ENCODE measurements at places on chromosomes 6 and 20.
A peak's percentile ranks its signal among the peaks of the same experiment; 100 is the strongest.

- DNase-seq, result no peak
These were observed 339.0 kb downstream of the NRN1 start for GRCh38 chr6:5667737-5668136.

- no peak for DNase-seq
These were observed 62.4 kb downstream of the NCOA7 start for GRCh38 chr6:125853168-125853567.

DNA sequence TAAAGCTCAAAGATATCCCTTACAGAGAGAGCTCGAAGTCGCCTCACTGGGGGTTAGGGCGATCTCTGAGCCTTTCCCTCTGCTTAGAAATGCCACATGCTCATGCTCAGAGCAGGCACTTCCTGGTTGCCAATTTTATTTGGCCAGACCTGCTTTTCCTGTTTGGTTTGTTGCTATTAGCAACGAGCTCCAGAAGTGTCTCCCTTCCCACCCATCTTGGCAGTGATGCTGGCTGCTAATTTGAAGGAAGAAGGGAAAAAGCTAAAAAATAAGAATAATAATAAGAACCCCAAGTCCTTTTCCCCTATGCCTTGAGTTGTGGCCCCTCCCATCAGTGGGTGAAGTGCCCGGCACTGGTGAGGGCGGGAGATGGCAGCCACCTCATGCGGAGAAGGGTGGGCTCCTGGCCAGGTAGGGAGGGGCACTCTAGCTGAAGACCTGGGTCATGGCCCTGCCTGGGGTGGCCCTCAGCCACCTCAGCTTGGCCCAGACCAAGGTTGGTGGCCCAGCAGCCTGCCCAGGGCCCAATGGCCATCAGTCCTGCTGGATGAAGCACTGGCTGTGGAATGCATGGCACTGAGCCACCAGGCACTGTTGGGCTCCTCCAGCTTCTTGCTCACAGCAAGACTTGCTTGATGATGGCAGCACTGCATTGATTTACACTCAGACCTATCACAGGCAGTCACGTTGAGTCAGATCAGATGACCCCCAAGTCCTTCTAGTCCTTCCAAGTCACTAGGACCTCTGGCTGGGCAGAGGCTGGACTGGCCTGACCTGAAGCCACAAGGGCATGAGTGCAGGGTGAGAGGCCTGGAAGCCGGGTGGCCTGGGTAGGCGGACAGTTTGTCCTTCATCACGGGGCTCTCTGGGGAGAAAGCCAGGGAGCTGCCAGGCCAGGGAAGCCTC, 79.0 kb downstream of the SYNJ2 start:
- DNase-seq, result no peak

- no peak for DNase-seq
These were observed 43.0 kb downstream of the CDKAL1 start for GRCh38 chr6:20577173-20577688.

DNA sequence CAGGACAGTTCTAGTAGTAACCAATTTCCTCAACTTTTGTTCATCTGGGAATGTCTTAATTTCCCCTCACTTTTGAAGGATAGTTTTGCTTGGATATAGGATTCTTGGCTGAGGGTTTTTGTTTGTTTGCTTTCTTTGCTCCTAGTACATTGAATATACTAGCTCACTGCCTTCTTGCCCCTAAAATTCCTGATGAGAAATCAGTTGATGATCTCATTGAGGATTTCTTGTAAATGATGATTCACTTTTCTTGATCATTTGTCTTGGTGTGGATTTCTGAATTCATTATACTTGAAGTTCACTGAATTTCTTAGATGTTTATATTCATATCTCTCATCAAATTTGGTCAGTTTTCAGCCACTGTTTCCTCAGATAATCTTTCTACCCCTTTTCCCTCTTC, 49.1 kb upstream of the PRDM1 start:
- no peak for DNase-seq

DNA sequence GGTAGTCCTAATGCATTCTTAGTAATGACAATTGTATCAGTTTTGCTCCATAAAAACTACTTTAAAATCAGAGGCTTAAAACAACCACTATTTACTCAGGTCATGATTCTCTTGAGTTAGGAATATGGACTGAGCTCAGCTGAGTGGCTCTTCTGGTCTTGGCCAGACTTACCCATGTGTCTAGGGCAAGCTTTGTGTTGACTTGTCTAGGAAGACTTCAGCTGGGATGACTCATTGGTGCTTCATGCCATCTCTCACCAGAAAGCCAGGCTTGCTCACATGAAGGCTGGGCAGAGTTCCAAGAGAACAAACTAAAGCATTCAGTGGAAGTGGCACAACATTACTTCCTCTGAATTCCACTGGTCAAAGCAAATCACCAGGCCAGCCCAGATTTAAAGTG, 155.3 kb downstream of the DHX35 start:
- DNase-seq, result no peak

- DNase-seq, result peak; percentile 90
These were observed 1.9 kb upstream of the AP5S1 start for GRCh38 chr20:3818155-3819151.

GRCh38 chr6:31922942-31923341, 4.6 kb upstream of the C2 start:
- DNase-seq, result no peak

DNA sequence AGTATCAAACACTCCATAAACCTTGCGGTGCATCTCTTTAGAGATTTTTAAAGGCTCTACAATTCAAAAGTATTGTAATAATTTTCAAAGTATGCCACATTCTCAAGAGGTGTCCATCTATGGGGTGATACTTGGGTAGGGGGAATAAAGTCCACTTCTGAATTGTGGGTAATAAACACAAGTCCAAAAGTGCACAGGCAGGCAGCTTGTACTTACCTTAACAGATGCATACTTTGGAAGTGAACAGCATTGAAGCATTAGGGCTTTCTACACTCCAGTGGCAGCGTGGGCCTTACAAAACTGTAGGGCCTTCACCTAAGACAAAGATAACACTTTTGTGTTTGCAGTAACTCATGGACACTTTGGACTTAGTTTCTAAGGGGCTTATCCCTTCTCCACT, 58.6 kb downstream of the AIG1 start:
- DNase-seq, result no peak

Data from osteocyte (in vitro differentiated cells).